WERI-Rb-1 (cell line): ENCODE measurements at places on chromosomes 1 and 21.

DNA sequence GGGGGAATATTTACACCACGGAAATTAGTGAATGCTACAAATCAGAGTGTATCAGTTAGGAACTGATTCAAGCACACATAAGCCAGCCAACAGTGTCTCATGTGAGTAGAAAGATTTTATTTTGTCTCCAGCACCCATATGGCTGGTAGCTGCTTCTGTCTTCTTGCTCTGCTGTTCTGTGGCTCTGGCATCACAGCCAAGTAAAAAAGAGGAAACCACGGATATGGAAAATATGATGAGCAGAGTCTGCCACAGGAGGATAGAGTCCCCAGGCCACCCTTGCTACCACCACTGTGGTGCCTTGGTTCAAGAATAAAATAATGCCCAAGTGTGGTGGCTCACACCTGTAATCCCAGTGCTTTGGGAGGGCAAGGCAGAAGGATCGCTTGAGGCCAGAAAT is 53.6 kb upstream of the SPOCD1 start:
- no peak for DNase-seq

- no peak for DNase-seq
Observed at GRCh38 chr21:38247738-38248510, 8.9 kb upstream of the KCNJ15 start.

DNA sequence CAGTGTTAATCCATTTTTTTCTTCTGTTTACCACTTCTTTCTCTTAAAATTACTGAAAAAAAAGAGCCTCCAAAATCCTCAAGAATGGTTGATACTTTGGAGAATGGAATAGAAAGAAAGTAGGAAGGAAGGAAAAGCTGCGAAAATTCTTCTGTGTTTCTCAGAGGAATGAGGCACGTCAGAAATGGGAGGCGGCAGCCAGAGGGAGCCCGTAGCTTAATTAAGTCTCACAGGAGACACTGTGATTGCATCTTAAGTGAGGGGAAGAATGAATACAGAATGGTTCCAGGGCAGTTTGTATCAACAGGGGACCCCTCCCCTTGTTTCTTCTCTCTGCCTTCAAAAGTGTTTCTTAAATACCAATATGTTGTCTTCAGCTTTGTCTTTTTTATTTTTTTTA is 1099.5 kb downstream of the PLA2G4A start:
- peak; percentile 15 for DNase-seq

- DNase-seq = no peak
Observed at GRCh38 chr1:97433094-97433823, 487.6 kb downstream of the DPYD start.

GRCh38 chr1:165403835-165404482 is 41.0 kb downstream of the RXRG start:
- DNase-seq = peak; percentile 59

GRCh38 chr1:242006976-242007375 is 8.1 kb upstream of the MAP1LC3C start:
- no peak for DNase-seq

- DNase-seq = no peak
Observed at GRCh38 chr1:32744071-32744425, 41.5 kb upstream of the SYNC start.

GRCh38 chr1:63975481-63975880 is 201.7 kb downstream of the ROR1 start:
- no peak for DNase-seq

DNA sequence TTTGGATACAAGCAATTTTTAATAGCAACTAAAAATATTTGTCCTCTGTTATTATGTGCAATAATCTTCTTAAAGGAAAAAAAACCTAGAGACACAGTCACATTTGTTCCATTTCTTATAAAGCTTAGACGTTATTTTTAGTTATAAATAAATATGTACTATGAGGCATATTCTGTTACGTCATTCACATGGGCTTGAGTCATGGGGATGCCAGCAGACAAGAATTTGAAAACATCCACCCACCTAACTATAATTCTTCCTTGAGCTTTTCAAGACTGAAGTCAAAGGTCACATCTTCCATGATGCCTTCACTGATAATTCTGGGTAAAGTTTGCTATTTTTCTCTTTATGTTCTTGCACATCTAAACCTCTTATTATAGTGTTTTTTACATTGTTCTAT is 268.8 kb downstream of the KCTD3 start:
- DNase-seq = no peak

- no peak for DNase-seq
Observed at GRCh38 chr1:54815086-54815876, 14.2 kb upstream of the TTC22 start.

- DNase-seq = no peak
Observed at GRCh38 chr1:248824701-248825100, 1.0 kb downstream of the SH3BP5L start.

GRCh38 chr1:57401671-57402070 is 22.2 kb downstream of the DAB1 start:
- DNase-seq = no peak

DNA sequence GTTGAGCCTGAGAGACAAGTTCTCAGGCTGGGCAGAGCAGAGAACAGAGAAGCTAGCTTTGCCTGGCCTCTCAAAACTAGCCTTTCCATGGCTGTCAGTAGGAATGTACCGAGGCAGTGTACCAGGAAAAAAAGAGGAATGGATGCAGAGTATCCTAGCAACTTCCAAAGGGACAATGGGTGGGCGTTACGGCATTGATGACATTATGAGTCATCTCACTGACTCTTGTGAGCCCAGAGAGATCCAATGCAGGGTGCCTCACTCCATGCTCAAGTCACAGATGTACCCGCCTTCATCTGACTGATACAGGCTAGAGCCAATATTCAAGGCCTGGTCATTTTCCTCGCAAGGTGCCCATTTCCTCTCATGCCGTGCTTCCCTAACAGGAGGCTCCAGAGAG is 51.4 kb upstream of the C8B start:
- no peak for DNase-seq

- no peak for DNase-seq
Observed at GRCh38 chr1:110298991-110299390, 40.2 kb upstream of the RBM15 start.

DNA sequence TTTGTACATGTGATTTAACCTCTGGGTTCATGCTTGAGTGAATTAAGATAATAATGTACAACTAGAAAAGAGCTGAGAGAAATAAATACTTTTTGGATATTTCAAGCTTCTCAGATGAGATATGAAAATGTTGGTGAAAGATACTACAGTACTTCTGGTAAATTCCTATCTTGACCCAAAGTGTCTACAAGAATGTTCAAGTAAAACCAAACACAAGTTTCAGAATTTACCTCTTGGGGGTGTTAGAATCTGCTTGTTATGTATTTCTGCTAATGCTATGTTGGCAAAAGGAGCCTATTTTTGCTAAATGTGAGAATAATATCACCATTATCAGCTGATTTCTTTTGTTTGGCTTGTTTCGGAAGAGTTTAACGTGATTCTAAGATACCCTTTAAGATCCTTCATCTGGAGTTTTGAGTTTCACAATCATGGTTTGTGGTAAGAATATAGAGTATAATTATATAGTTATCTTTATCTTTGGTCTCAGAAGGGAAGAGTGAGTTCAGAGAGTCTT is 388.5 kb downstream of the LMO4 start:
- DNase-seq = no peak

GRCh38 chr1:32898056-32898455 is 3.1 kb downstream of the TMEM54 start:
- no peak for DNase-seq

- no peak for DNase-seq
Observed at GRCh38 chr1:66542811-66543767, 9.1 kb downstream of the SGIP1 start.

GRCh38 chr1:119914071-119914470 is 17.8 kb upstream of the ADAM30 start:
- no peak for DNase-seq

GRCh38 chr1:77398152-77398551 is 116.3 kb downstream of the AK5 start:
- no peak for DNase-seq

GRCh38 chr1:153921803-153922075 is 1.0 kb downstream of the GATAD2B start:
- DNase-seq = no peak

DNA sequence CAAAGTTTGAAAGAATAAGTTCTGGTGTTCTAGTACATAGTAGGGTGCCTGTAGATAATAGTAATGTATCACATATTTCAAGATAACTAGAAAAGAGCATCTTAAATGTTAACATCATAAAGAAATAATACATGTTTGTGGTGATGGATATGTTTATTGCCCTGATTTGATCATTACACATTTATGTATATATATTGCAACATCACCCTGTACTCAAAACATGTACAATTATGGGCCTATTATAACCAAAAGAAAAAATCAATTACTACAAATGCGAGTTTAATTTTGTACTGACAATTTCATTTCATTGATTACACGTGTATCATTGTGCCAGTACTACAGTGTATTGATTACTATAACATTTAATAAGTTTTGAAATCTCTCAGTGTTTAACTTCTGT is 609.2 kb upstream of the BRINP3 start:
- DNase-seq = no peak

GRCh38 chr1:114130846-114131525 is 22.7 kb downstream of the SYT6 start:
- DNase-seq = no peak

- no peak for DNase-seq
Observed at GRCh38 chr1:26951821-26952497, 8.3 kb downstream of the KDF1 start.

- peak; percentile 87 for DNase-seq
Observed at GRCh38 chr1:29706936-29707335, 470.6 kb downstream of the PTPRU start.

- no peak for DNase-seq
Observed at GRCh38 chr1:16075337-16076030, 2.0 kb upstream of the FAM131C start.

- no peak for DNase-seq
Observed at GRCh38 chr1:64171246-64171645, 32.2 kb upstream of the UBE2U start.

- no peak for DNase-seq
Observed at GRCh38 chr1:184590163-184590750, 164.4 kb downstream of the EDEM3 start.

- no peak for DNase-seq
Observed at GRCh38 chr1:154453574-154454352, 48.3 kb upstream of the TDRD10 start.

DNA sequence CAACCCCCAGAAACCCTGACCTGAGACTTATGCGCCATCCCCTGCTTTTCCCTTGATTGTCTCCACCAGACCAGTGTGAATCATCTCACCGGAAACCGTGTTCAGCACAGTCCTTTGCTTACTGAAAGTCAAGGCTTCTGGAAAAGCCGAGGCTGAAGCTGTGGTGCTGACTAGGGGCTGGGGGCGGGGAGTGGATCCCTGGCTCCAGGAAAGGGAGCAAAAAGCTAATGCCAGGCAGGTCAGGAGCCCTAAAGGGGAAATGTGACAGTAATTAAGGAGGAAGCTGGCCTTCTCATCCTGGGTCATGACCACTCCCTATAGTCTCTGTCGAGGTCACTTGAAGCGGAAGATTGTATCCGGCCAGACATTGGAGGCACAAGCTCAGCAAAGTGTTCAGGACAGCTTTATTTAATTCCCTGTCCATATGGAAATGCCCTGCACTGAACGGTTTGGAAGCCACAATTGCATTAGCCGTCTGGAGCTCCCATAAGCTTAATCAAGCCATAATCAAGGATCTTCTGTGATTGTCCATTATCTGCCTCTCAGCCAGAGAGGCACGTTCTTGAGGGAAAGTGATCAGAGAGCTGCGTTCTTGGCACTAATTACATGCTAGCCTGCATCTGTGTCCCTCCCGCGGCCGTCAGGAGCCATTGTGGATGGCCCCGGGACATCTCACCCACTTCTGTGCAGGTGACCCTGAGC is 403.6 kb downstream of the RRAGC start:
- DNase-seq = peak; percentile 77

DNA sequence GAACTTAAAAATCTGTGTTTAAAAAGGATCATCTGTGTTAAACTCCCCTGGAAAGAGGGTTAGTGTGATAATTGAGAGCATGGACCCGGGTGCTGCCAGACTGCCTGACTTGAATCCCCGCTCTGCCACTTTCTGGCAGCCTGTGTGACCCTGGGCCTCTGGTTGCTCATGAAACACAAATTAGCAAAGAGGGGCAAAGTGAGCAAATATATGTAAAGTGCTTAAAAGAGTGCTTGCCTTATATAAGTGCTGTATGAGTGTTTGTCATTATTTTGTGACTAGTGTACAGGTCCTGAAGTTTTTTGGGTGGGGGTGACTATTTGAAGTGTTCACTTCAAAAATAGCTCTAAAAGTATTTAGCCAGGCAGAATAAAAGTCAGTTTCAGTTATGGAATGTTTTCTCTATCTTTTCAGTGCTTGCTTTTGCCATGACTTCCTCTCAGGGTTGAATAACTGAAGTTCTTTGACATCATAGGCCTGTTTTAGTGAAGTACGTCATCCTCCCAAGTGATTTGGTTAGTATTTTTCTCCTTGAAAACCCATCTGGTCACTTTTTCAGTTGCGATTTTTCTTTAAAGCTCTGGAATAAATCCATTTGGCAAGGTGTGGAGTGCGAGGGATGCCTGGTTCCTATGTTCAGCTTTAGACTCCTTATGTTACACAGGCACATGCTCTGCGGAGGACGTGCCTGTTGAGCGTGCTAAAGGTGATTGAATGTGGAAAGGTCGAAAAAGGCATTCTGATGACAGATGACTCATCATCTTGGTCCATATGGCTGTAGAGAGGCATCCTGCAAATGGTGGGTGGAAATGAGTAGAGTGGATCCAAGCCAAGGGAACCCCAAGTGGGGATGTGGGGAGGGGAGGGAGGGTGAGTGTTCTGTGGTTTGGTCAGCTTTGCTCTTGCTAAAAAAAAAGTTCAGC is 47.8 kb downstream of the AK4 start:
- no peak for DNase-seq

DNA sequence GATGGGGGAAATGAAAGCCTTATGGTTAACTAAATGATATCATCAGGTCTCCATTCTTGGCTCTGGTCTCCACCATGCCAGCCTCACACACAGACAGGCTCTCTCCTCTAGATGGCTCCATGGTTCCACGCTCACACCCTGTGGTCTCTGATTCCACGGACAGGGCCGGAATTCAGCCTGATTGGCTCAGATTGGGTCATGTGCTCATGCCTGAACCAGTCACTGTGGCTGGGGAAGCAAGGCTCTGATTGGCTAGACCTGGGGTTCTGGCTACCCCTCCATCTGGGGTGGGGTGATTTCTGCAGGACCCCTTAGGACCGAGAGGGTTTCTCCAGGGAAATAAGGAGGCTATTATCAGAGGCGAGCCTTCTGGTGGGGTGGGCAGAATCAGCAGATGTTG is 277.0 kb downstream of the PTPRU start:
- peak; percentile 91 for DNase-seq
